Fibroblast of lung (primary cell): ENCODE measurements at places on chromosomes 2 and 18. TPM values are rescaled to one million over a fixed set of nuclear protein-coding genes. Genes with fewer than 3 reads are reported as not detected.

DNA sequence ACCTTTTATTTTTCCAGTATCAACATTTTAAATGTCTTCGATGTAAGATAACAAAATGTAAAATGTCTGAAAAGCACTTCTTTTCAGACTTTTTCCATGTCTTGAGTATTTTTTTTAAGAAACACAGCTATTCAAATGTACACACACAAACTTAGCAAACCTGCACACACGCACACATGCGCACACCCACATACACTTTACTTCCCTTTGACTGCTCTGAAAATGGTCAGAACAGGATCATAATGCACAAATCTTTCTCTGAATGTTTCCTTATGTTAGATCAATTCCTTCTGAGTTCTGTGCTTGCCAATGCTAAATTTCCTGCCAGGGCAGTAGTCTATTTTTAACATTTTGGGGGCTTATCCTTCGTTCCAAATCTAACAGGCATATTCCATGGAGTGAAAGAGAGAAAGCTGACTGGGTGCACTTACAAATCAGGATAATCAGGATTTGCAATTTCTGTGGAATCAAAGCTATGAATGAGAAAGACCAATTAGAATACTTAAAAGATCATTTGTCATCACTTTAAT, 136.3 kb downstream of the ZEB2 start:
- no peak for DNase-seq

GRCh38 chr2:27003007-27003406, 29.8 kb upstream of the TMEM214 start:
- no peak for DNase-seq

CRYGB gene
- total RNA-seq, result not detected in 2 replicates

- DNase-seq, result peak; percentile 40
Measured at GRCh38 chr2:120109186-120110061, 96.5 kb downstream of the EPB41L5 start.

- DNase-seq, result no peak
Measured at GRCh38 chr2:121049131-121049530, 235.9 kb downstream of the TFCP2L1 start.

DNA sequence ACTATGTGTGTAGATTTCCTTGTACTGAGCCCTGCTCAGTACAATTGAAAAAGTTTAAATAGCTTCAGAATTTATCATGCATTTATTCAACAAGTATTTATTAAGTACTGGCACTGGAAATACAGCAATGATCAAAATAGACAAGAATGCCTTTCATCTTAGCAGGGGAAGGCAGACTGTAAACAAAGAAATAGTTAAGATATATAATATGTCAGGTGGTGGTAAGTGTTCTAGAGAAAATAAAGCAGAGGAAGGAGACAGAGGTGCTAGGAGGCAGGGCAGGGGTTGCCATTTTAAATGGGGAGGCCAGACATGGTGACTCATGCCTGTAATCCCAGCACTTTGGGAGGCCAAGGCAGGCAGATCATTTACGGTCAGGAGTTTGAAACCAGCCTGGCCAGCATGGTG, 13.6 kb upstream of the LIPG start:
- DNase-seq, result peak; percentile 71

DNA sequence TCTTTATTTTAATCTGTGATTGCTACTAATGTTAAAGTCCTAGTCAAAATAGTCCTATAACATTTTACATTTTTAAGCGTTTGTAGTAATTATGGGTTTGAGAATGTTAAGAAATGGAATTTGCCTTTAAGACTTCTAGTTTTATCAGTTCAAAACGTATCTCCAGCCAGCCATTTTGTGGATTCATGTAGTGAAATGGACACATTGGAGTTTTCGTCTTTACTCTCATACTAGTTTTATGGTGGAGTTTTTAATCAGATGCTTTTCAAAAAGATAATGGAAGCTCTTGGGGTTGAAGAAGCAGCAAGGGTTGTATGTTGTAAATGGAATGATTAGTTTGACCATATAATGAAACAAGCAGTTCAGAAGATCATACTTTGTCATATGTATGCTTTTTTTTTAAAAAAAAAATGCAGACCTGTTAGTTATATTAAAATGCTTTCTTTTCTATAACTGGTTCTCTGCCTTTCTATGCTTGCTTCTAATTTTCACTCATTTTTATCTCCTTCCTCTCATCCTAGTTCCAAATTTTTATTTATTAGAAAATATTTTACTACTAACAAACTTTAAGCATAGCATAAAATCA, 16.6 kb downstream of the VAPA start:
- no peak for DNase-seq
